ENCODE measurements at places on chromosomes 13 and 19.

GRCh38 chr19:39217094-39217493 lies 13.0 kb upstream of the SYCN start:
- no peak for DNase-seq

- no peak for DNase-seq
These were observed 410.7 kb downstream of the MZT1 start for GRCh38 chr13:72316716-72317115.

DNA sequence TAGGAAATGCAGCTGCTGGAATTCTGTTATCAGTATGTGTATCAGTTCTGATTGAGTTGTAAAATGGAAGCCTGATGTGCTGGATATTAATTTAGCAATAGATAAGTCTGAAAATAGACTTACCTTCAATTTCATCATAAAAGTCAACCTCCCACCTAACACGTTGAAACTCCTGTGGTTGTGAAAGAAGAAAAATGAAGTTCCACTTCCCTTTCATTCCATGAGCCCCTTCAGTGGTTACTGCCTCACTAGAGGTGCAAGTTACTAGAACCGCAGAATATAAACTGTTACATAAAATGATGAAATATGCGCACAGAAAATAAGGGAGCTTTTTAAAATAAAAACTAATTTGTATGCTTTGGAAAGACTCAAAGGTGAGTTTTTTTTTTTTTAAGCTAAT lies 249.2 kb downstream of the SHISA2 start:
- no peak for DNase-seq

- DNase-seq, result no peak
These were observed 198.0 kb downstream of the PCDH17 start for GRCh38 chr13:57829496-57829895.

DNA sequence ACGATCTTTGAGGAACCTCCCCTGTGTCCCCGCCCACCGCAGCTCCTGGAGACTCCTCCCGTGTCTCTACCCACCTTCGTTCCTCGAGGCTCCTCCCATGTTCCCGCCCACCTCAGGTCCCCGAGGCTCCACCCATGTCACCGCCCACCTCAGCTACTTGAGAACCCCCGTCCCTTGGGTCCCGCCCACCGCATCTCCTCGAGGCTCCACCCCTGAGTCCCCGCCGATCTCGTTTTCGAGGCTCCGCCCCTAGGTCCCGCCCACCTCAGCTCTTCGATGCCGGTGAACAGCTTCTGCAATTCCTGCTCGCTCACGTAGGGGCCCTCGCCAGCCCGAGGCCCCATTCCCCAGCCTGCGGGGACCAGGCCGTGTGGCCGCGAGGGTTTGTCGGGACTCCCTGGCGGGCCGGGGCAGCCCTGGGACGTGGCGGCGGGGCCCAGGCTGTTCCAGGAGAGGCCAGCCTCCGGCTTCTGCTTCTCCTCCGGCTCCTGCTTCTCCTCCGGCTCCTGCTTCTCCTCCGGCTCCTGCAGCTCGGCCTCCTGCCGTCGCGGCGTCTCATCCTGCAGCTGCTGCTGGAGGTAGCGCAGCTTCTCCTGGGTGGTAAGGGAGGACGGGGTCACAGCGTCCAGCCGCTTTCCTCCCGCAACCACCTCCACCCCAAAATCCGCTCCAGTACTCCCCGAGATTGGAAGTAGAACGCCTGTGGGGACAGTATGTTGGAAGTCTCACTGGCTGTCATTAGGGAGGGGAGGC lies 16.7 kb downstream of the TSKS start:
- peak; percentile 43 for DNase-seq

DNA sequence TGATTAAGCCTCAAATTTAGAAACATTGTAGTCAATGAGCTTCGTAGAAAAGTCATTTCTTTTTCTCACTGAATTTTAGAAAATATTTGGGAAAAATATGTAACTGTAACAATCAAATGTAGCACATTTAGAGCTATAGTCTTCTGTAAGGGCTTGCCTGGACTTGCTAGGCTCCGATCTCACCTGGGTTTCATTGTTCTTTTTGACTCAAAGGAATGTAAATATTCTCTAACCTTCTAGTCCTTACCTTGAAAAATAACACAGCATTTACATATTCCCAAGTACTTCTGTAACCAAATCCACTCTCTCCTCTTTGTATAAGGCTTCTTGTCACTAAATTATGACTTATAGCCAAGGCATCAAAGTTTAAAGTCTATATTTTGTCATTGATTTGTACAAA lies 2.9 kb upstream of the UFM1 start:
- no peak for DNase-seq

- no peak for DNase-seq
These were observed 733.9 kb upstream of the ARGLU1 start for GRCh38 chr13:107301724-107302374.

DNA sequence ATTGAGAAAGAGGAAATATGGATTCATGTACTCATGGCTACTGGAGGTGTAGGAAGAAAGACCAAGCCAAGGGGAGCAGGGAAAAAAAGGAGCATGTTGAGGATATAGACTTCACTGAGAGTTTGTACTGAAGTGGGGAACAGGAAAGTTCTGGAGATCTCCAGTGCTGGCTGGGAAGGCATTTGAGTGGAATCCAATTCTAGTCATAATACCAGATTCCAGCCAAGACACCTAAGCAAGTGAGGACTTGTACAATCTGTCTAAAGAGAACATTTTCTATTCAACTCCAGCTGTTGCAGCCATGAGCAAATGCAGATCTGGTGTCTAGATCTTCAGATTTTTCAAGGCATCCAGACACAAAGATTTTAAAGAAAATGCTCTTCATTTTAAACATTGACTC lies 412.5 kb downstream of the OXGR1 start:
- no peak for DNase-seq

- DNase-seq, result no peak
These were observed 671.0 kb downstream of the SLITRK1 start for GRCh38 chr13:83211301-83211700.

DNA sequence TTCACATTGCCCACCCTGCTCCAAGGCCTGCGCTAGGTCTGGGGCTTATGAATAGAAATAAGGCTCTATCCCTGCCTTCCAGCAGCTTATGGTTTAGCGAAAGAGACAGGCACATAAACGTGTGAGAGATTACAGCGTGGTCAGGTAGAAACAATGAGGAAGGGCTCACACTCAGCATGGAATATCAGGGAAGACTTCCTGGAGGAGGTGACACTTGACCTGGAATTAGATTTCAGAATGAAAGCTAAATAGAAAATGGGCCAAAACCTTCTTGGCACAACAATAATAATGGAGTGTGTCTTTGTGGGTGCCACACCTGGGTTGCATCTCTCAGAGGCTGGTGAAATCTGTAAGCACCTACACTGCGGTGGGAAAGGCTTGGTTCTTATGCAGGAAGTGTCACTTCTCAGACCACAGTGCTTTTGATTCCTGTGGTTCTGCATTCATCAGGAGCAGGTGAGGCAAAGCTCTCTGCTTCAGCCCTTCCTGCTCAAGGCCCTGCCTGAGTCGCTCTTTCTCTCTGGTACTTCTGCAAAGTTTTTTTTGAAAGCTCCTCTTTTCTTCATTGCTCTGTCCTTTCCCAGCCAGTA lies 430.3 kb downstream of the ZNF536 start:
- DNase-seq, result no peak

DNA sequence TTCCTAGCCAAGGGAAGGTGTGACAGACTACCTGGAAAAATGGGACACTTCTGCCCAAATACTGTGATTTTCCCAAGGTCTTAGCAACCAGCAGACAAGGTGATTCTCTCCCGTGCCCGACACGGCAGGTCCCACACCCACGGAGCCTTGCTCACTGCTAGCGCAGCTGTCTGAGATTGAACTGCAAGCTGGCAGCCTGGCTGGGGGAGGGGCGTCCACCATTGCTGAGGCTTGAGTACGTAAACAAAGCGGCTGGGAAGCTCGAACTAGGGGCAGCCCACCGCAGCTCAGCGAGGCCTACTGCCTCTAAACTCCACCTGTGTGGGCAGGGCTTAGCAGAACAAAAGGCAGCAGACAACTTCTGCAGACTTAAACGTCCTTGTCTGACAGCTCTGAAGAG lies 146.2 kb downstream of the UGGT2 start:
- no peak for DNase-seq

GRCh38 chr13:41974262-41974900 lies 13.5 kb upstream of the VWA8 start:
- no peak for DNase-seq

- no peak for DNase-seq
These were observed 288.5 kb downstream of the NALCN start for GRCh38 chr13:101127741-101128353.

- DNase-seq, result no peak
These were observed 22.3 kb upstream of the TFDP1 start for GRCh38 chr13:113562085-113562749.

- DNase-seq, result no peak
These were observed 54.8 kb downstream of the MCF2L start for GRCh38 chr13:113023694-113024430.

DNA sequence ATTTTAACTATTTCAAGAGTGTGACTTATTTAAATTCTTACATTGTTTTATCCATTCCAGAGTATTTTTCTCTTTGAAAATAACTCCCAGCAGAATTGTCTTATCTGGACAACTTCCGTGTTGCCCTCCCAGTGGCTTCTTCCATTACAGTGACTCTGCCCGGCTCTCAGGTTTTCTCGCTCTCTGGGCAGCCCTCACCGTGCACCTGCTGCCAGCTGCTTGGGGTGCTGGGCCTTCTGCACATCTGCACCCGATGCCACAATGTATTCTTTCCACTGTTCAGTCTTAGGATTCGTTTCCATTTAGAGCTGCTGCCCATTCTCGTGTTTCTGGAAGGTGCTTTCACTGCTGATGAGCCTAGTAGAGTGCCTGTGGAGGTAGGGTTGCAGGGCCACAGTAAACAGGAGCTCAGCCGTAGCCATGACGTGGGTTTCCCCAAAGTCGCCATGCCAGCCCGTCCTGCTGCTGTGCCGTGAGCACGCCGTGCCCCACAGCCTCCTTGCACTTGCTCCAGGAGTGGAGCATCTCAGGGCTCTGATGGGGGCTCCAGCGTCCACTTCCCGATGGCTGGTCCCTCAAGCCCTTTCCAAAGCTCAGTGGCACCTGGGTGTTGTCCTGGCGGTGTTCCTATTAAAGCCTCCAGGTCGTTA lies 46.1 kb upstream of the DCUN1D2 start:
- no peak for DNase-seq

DNA sequence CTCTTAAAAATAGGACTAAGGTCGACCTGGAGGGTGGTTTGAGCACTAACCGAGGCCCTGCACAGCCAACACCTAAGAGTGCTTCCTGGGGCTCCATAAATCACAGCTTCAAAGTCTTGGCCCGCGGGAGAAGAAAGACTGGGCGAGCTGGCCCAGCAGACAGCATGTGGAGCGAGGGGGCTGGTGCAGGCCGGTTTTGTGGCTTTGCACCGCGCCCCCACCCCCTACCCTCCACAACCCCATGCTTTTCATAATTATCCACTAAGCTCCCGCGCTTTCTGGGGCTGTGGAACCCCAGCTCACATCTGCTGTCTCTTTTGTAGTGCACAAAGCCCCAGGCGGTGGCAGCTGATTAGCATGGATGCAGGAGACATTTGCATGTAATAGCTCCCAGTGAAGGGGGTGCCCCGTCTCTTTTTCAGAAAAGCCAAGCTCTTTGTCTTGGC lies 17.1 kb downstream of the CARM1 start:
- no peak for DNase-seq

- no peak for DNase-seq
These were observed 13.8 kb downstream of the RNF6 start for GRCh38 chr13:26208287-26208686.

DNA sequence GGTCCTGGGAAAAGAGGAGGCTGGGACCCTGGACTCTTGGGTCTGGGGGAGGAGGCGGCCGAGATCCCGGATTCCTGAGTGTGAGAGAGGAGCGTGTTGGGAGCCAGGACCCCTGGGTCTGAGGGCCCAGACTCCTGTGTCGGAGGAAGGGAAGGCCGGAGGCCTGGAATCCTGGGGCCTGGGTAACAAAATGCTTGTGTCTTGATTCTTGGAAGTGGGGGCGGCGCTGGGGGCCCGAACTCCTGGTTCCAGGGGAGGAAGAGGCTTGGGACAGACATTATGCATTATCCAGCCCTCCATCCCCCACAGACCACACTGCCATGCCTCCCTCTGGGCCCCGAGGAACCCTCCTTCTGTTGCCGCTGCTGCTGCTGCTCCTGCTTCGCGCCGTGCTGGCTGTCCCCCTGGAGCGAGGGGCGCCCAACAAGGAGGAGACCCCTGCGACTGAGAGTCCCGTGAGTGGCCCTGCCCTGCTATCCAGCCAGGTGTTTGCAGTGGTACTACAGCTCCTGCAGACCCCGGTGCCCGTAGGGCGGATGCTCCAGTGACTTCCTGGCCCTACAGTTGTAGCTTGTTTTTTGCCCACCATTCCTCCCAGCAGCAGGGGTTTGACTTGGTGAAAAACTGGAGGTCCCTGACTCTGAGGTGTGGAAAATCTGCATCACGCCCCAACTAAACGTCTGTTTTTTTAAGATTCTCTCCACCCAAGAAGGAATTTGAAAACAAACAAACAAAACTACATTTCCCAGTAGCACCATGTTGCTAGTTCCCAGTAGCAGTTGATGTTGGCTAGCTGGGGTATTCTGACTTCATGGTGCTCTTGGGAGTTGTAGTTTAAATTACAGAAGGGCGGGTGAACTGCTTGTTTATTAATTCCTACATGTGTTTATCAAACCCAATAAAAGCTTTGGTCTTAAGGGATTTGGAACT lies 630 bp downstream of the NUCB1 start:
- no peak for DNase-seq

DNA sequence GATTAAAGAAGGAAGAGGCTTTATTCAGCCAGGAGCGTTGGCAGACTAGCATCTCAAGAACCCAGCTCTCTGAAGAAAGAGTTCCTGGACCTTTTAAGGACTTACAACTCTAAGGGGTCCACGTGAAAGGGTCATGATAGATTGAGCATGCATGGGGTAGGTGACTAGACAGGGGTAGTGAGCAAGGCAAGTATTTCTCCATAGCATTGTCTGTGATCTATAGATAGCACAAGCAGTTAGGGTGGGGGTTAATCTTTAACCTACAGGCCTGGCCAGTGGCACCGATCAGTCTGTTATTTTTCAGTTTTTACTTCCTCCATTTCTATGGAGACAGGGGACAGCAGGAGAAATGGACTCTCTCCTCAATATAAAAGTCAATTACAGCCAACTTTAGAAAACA lies 983.7 kb downstream of the SLITRK1 start:
- DNase-seq, result no peak

GRCh38 chr13:31611214-31611613 lies 128.1 kb upstream of the RXFP2 start:
- DNase-seq, result no peak

DNA sequence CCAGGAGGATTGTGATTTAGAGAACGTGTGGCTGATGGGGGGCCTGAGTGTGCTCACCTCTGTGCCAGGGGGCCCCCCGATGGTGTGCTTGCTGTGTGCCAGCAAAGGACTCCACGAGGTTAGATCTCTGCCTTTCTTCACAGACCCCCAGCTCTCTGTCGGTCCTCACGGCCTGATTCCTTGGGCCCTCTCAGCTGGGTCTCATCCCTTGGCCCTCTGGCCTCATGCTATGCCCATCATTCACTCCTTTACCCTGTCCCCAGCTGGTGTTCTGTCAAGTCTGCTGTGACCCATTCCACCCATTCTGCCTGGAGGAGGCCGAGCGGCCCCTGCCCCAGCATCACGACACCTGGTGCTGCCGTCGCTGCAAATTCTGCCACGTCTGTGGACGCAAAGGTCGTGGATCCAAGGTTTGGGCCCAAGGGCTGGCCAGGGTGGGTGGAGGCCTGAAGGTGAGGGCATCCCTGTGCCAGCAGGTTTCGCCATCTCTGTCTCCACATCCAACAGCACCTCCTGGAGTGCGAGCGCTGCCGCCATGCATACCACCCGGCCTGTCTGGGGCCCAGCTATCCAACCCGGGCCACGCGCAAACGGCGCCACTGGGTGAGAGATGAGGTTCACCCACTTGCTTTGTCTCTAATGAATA lies 7.5 kb downstream of the KMT2B start:
- DNase-seq, result no peak
